ENCODE measurements at places on chromosomes 7 and 10.

DNA sequence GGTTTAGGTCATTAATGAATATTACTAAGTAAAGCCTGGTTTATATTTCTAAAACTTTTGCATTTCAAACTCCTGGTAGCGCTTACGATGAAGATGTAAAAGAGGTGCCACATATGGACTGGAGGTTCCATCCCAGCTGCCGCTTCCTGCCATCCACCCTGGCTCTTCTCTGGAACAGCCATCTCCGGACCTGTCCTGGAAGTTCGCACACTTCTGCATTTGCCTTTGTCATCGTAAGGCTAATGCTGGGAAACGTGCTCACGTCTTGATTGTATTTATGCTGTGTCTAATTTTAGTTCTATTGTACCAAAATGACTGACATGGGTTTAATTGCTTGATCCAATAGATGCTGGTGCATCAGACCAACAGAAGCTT lies 103.1 kb downstream of the HIPK2 start:
- DNase-seq: no peak

DNA sequence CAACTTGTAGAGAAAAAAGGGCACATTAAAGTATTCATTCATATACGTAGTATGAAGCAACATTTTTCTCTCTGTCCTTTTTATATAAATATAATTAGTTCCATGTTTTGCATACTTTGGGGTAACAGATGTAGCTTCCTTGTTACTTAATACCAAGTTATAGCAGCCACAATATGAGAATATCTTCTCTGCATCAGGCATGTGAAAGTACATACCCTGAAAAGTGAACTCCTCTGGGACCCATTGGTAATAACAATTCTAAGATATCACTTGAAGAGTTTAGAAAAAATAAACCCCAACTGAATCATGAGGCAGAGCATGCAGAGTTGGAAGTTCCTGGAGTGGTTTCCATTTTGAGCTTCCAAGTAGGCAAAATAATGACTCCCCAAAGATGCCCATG lies 2.4 kb upstream of the CRPPA start:
- DNase-seq: no peak

- no peak for DNase-seq
These were observed 230.3 kb upstream of the PFKP start for GRCh38 chr10:2836921-2837662.

DNA sequence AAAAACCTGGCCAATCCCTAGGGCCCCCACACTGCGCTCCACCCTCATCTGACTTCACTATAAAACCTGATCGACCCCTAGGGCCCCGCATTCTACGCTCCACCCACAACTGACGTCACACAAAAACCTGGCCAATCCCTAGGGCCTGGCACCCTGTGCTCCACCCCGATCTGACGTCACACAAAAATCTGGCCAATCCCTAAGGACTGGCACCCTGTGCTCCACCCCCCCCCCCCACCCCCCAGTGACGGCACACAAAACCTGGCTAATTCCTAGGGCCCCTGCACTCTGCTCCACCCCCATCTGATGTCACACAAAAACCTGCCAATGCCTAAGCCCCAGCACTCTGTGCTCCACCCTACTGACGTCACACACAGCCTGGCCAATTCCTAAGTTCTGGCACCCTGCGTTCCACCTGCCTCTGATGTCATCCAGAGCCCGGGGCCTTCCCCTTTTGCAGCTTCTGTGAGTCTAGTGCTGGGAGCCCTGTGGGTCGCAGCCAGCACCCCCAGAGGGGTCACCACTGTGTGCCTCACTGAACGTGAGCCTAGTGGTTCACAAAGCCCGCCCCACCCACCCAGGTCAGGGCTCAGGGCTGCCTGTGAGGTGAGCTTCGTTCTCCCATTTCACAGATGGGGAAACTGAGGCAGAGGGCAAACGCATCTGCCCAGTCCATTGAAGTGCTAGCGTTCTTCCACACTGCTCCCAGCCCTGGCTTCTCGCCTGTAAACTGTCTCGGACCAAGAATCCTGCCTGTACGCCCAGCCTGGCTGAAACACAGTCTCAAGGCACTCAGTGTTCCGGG lies 40.6 kb downstream of the MICALL2 start:
- DNase-seq: peak; percentile 89

GRCh38 chr10:49111320-49111698 lies 4.0 kb downstream of the VSTM4 start:
- no peak for DNase-seq

DNA sequence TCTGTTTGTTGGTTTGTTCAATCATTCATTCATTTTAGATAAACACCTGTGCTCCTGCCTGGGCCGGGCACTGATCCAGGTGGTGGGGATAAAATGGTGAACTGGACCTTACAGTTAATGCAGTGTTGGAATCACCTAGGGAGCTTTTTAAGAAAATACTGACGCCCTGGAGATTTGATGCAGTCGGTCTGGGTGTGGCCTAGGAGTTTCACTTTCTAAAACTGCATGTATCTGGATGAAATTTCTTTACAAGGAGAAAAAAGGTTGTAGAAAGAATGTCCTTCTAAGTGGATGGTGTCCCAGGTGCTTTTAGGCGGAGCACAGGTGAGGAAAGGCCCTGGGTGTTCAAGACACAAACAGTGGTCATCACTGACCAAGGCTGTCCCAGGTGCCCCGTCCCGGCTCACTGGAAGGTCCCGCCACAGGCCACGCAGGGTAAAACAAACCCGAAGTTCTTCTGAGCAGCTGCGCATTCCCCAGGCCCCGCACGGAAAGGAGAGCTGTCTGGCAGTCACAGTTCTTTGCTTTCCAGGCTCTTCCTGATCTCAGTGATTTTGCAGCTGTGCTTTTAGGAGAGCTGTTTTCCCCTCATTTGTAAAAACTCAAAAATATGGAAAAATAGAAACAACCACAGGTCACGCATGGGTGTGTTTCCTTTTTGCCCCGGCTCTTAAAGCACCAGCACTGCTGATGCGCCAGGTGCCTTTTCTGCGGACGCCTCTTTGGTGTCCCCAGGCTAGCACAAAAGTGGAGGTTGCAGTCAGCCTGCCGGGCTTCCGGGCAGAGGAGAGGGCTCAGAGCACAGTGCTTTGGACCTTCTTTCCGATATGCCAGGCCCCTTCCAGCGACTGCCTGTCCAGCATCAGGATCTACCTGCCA lies 161.9 kb downstream of the GRK5 start:
- DNase-seq: no peak

DNA sequence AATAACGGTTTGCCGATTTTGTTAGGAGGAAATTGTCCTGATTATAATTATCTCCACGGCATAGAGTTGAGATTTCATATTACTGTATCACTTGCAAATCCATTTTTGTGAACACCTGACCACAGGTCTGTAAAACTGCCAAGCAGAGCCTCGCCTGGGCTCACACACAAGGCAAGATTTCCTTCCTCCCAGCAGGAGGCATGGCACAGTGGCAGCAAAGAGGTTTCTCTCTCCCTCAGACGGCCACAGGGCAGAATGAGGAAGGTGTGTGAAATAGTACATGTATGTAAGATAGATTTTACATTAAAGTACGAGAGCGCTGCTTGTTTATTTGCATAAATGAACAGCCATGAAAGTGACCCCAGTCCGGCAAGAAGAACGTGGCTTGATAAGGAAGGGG lies 130.1 kb downstream of the CELF2 start:
- DNase-seq: no peak

GRCh38 chr10:71338728-71339495 lies 19.9 kb downstream of the SLC29A3 start:
- DNase-seq: no peak

DNA sequence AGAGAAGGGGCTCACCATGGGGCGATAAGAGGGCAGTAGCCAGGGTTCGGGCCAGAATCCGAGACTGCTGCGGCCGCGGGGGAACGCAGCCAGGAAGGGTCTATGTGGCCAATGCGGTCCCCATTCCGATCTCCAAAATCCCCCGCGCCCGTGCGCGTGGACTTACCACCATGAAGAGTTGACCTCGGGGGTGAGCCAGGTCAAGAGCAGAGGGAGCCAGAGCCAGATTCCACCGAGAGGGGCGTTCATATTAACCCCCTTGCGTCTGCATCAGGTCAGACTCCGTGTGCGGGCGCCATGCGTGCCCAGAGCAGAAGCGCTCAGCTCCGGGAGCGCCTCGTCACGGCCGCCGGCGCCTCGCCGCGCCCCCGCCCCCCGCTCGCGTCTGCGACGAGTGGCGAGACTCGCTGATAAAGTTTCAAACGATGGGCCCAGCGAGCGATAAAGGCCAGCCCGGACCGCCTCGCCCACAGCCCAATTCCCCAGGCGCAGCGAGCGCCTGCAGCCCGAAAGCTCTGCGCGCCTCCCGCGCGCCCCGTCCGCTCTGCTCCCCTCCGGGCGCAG lies at the start of gene WNT2:
Gene WNT2, minus strand, starts transcription at position 318 of the 564 bp plus-strand sequence. Its CDS starts 69 bp downstream, at position 249.
- no peak for DNase-seq
